PC-9 (cell line): ENCODE measurements at places on chromosomes 7 and 10. TPM values are rescaled to one million over a fixed set of nuclear protein-coding genes. Genes with fewer than 3 reads are reported as not detected.
A peak's percentile ranks its signal among the peaks of the same experiment; 100 is the strongest.

- peaks cover 14% of the 10 kb centered on the region for H3K4me1 ChIP-seq
- 0 out of 2 replicates have a peak overlapping the region, but pooled peaks have one; percentile 5 for H3K27ac ChIP-seq
- no peaks in the 10 kb centered on the region for H3K36me3 ChIP-seq
- peak overlapping the region; percentile 63; the same call in 1 of the 2 replicates for H3K4me3 ChIP-seq
- no peak for DNase-seq
Observed at GRCh38 chr7:99373091-99374066, 1.2 kb upstream of the ARPC1B start.

- no peaks in the 10 kb centered on the region for H3K36me3 ChIP-seq
- no peaks in the 10 kb centered on the region for H3K4me1 ChIP-seq
- no peak for DNase-seq
- H3K27me3 ChIP-seq: 0 out of 2 replicates have a peak, but pooled peaks cover 3% of the 10 kb centered on the region
- no peak overlapping the region for H3K4me3 ChIP-seq
Observed at GRCh38 chr10:116450861-116451260, 23.2 kb downstream of the PNLIPRP3 start.

DNA sequence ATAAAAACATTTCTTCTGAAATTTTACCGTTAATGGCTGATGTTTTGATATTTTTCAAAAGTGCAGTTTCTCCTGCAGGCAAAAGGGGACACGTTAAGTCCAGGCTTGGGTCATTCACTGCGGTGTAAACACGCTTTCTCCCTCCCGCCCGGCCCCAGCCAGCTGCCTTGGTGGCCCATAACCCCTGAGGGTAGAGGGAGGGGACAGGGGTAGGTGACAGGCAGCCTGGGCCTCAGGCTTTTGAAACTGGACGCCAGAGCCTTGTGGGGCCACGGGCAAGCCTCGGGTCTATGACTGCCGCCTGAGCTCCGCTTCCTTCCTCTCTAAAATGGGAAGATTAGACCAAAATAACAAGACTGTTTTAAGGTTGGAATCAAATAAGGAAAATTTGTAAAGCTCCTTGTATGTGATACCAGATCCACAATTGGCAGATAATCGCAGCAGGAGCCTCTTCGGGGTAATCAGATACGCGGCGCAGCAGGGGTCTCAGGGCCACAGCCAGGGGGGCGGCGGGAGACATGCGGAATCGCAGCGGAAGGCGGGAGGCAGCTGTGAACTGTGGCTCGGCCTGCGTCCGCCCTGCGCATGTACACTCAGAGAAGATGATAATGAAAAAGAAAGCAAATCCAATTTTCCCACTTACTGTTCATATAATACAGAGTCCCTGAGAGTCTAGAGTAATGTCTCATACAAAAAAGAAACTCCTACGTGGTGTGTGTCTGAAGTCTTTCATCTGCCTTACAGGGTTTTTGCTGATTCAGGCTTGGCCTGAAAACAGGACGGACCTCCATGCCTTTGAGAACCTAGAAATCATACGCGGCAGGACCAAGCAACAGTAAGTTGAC, 138.3 kb downstream of the EGFR start:
- H3K36me3 ChIP-seq: peaks cover 99% of the 10 kb centered on the region
- no peak for DNase-seq
- no peak overlapping the region for H3K4me3 ChIP-seq
- H3K4me1 ChIP-seq: peaks cover 8% of the 10 kb centered on the region
- no peaks in the 10 kb centered on the region for H3K27me3 ChIP-seq

DNA sequence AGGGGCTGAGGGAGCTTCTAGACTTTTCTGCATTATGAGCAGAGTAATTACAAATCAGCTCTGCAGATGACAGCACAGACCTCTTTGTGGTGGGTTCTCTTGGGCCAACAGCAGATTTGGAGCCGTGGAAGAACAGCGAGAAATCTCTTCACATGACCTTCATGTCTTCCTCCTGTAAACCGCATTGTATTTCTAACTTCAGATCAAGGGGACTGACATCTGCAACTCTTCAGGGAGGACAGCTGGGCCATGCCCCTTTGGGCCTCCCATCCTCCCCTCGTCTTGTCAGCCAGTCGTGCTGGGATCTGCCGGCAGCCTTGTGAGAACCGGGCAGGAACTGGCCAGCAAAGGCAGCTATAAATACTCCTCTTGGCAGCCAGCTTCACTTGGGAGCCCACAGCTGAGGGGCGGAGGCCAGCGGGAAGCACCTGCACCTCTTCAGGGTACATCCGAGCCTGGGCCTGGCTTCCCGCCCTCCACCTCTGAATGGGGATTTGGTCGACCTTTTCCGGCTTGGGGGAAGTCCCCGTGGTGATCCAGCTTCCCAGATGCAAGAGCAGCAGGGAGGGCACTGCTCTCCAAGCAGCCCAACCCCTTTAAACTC, 54.7 kb downstream of the STEAP1B start:
- no peak overlapping the region for H3K4me3 ChIP-seq
- H3K27ac ChIP-seq: no peak overlapping the region
- no peak for DNase-seq
- no peaks in the 10 kb centered on the region for H3K36me3 ChIP-seq

DNA sequence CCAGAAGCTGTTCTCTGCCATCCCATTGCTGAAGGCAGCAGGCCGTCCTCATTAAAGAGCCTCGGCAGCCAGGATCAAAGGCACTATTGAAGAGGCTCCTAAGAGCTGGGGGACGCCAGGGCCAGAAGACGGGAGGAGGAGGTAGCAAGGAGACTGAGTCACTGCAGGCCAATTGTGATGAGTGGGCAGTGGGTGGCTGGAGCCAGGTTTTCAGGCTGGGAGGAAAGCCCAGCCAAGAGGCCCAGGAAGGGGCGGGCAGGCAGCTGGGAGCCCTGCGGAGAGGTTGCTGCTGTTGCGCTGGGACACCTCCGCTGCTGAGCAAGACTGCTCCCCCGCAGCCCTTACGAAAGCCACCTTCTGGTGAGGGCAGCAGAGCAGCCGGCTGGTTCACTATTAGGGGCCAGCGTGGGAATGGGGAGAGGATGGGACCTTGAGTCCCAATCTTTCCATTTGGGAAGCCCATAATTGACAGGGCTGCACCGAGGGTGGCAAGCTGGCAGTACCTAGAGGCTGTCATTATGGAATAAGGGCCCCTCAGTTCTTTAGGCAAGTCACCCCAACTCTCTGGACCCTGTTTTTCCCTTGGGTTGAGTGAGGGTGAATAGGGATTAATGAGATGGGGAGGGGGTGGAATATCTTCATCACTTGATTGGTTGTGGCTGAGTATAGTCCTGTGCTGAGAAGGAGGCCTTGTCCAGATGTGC, 48.4 kb downstream of the UNC5B start:
- H3K4me3 ChIP-seq: no peak overlapping the region
- no peak for DNase-seq
- peaks cover 29% of the 10 kb centered on the region for H3K4me1 ChIP-seq
- H3K36me3 ChIP-seq: no peaks in the 10 kb centered on the region

- H3K27ac ChIP-seq: no peak overlapping the region
- no peak overlapping the region for H3K4me3 ChIP-seq
- H3K36me3 ChIP-seq: no peaks in the 10 kb centered on the region
- H3K4me1 ChIP-seq: no peaks in the 10 kb centered on the region
- DNase-seq: no peak
Observed at GRCh38 chr7:33735403-33735802, 169.9 kb upstream of the BMPER start.

DNA sequence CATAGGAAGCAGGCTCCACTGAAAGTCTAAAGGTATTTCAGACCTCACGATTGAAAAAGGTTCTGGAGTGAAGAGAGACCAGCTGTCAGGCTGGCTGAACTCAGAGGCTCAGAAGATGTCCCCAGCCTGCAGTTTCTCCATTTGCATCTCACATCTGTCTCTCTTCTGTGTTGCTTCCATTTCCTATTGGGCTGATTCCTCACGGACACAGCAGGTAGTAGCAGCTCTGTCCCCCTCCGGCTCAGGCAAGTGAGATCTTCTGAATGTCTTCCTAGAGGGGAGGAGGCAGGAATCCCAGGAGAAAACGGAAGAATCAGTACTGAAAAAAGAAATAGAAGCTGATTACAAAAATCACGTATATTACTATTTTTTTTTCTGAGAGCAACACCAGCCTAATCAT, 274.1 kb upstream of the COBL start:
- peaks cover 3% of the 10 kb centered on the region; the same call in 1 of the 2 replicates for H3K27me3 ChIP-seq
- no peak for DNase-seq
- no peaks in the 10 kb centered on the region for H3K4me1 ChIP-seq
- H3K4me3 ChIP-seq: no peak overlapping the region
- no peaks in the 10 kb centered on the region for H3K36me3 ChIP-seq
- no peak overlapping the region for H3K27ac ChIP-seq

- no peaks in the 10 kb centered on the region for H3K4me1 ChIP-seq
- no peaks in the 10 kb centered on the region for H3K36me3 ChIP-seq
- no peak overlapping the region for H3K4me3 ChIP-seq
- DNase-seq: no peak
- no peaks in the 10 kb centered on the region for H3K27me3 ChIP-seq
Observed at GRCh38 chr10:108454224-108454623, 1289.7 kb upstream of the SORCS1 start.

DNA sequence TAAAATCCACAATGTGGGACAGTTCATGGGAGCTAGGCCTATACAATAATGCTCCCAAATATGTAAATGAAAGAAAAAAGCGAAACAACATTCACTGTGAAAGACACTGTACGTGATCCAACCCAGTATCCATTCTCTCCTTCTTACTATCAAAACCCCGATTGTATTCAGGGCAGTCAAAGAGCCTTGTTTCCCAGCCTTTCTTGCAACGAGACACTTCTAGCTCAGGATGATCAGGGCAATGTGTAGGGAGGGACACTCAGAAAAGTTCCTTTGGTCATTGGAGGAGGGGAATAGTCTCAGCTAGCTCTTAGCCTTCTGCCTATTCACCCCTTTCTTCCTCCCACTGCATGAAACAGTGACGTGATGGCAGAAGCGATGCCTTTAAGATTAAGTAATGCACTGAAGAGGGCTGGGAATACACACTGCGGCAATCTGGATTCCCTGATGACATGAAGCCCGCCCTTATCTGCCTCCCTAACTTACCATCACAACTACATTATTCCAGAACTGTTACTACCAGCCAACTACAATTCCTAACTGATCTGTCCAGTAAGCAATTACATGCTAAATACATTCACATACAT, 27.3 kb downstream of the UBE2H start:
- H3K27me3 ChIP-seq: no peaks in the 10 kb centered on the region
- no peak overlapping the region for H3K27ac ChIP-seq
- no peak for DNase-seq
- no peak overlapping the region for H3K4me3 ChIP-seq

GRCh38 chr10:108970016-108970415, 953.3 kb downstream of the XPNPEP1 start:
- no peak overlapping the region for H3K4me3 ChIP-seq
- DNase-seq: no peak
- H3K27ac ChIP-seq: no peak overlapping the region
- H3K4me1 ChIP-seq: no peaks in the 10 kb centered on the region
- no peaks in the 10 kb centered on the region for H3K27me3 ChIP-seq
- no peaks in the 10 kb centered on the region for H3K36me3 ChIP-seq

GRCh38 chr10:28930514-28931495, 253.5 kb downstream of the BAMBI start:
- H3K4me1 ChIP-seq: no peaks in the 10 kb centered on the region
- no peaks in the 10 kb centered on the region for H3K27me3 ChIP-seq
- H3K4me3 ChIP-seq: no peak overlapping the region
- H3K36me3 ChIP-seq: no peaks in the 10 kb centered on the region
- no peak for DNase-seq
- H3K27ac ChIP-seq: no peak overlapping the region

GRCh38 chr10:14102056-14102455, 228.7 kb downstream of the FRMD4A start:
- H3K36me3 ChIP-seq: no peaks in the 10 kb centered on the region
- H3K27me3 ChIP-seq: no peaks in the 10 kb centered on the region
- H3K4me3 ChIP-seq: no peak overlapping the region
- no peaks in the 10 kb centered on the region for H3K4me1 ChIP-seq
- no peak overlapping the region for H3K27ac ChIP-seq
- no peak for DNase-seq

GRCh38 chr10:72322280-72323058, 32.2 kb downstream of the DNAJB12 start:
- peak; percentile 44 for DNase-seq
- H3K36me3 ChIP-seq: no peaks in the 10 kb centered on the region
- no peaks in the 10 kb centered on the region for H3K27me3 ChIP-seq
- no peak overlapping the region for H3K4me3 ChIP-seq
- peak overlapping the region; percentile 99 for H3K27ac ChIP-seq
- H3K4me1 ChIP-seq: peaks cover 85% of the 10 kb centered on the region

- H3K4me3 ChIP-seq: no peak overlapping the region
- DNase-seq: no peak
- H3K4me1 ChIP-seq: peaks cover 7% of the 10 kb centered on the region
- H3K36me3 ChIP-seq: no peaks in the 10 kb centered on the region; the same call in 1 of the 2 replicates
Observed at GRCh38 chr7:30556840-30557239, 37.8 kb upstream of the GARS1 start.

- peaks cover 42% of the 10 kb centered on the region for H3K4me1 ChIP-seq
- H3K27me3 ChIP-seq: no peaks in the 10 kb centered on the region
- no peak overlapping the region for H3K4me3 ChIP-seq
- no peaks in the 10 kb centered on the region for H3K36me3 ChIP-seq
- DNase-seq: no peak
Observed at GRCh38 chr7:131605280-131605878, 49.0 kb upstream of the PODXL start.

GRCh38 chr10:24210501-24210900, 1.6 kb downstream of the KIAA1217 start:
- H3K4me3 ChIP-seq: no peak overlapping the region
- H3K4me1 ChIP-seq: peaks cover 42% of the 10 kb centered on the region
- H3K27me3 ChIP-seq: no peaks in the 10 kb centered on the region

GSTK1 gene
- total RNA-seq: 239 and 244 TPM in 2 replicates

USP6NL gene
- 16.8 and 22.1 TPM in 2 replicates for total RNA-seq

OR9A2 gene
- not detected in 2 replicates for total RNA-seq

TMEM184A gene
- total RNA-seq: 21.4 TPM in 2 replicates

TEX36 gene
- total RNA-seq: 1.1 and 1.2 TPM in 2 replicates

EN2 gene
- not detected in 2 replicates for total RNA-seq
